Fibroblast of mammary gland (primary cell): ENCODE measurements at places on chromosomes 16 and 17.

- DNase-seq = peak; percentile 79
Observed at GRCh38 chr16:17318238-17318637, 152.5 kb downstream of the XYLT1 start.

DNA sequence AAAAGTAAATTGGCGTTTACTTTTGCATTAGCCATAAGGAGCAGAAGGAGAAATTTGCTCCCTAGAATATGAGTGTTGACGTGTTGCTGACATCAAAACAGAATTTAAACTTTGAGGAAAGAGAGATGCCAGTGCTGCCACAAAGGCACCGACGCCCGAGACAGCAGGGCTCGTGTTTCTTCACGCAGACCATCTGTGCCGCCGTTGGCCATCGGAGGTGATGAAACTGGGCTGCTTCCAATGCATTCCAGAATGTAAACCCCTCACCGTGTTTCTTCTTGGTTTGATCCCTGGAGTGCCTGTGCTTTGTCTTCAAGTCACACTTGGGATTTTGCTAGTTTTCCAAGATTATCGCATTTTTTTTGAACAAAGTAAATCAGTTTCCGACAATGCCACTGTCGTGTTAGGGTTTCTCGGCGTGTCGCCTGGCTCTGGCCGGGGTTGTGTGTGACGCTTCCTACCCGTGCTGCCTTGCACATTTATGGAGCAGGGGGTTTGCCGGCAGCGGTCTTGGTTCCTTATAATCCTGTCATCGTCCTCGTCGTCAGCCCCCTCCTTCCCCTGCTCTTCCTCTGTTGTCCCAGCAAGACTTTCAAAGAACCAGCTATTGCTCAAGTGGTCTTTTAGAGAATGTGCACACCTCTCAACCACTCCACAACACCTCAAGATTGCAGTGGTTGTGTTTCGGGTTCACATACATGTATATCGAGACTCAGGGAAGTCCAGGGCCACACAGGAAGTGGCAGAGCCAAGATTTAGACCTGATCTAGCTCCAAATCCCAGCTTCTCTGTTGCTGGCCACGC, 103.9 kb downstream of the METRNL start:
- DNase-seq = no peak

- no peak for DNase-seq
Observed at GRCh38 chr16:73337373-73338296, 289.7 kb upstream of the ZFHX3 start.

DNA sequence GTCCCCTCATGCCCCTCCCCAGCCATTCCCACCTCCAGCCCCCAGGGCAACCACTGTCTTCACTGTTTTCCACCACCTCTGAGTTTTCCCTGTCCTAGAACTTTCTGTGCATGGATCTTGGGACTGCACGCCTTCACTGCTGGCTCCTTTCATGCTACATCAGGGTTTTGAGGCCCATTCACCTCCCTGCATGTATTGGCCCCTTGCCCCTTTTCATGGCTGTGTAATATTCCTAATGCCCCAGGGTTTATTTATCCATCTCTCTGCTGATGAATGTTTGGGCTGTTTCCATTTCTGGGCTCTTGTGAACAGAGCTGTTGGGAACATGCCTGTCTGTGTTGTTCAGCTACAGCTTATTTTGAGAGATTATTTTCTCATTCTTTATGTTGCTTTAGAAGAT, 205.0 kb downstream of the RBFOX3 start:
- no peak for DNase-seq
